ENCODE measurements at places on chromosomes 2 and 18. TPM values are rescaled to one million over a fixed set of nuclear protein-coding genes. Genes with fewer than 3 reads are reported as not detected.

GRCh38 chr2:168814939-168815907 lies 12.8 kb downstream of the NOSTRIN start:
- no peak for DNase-seq

DNA sequence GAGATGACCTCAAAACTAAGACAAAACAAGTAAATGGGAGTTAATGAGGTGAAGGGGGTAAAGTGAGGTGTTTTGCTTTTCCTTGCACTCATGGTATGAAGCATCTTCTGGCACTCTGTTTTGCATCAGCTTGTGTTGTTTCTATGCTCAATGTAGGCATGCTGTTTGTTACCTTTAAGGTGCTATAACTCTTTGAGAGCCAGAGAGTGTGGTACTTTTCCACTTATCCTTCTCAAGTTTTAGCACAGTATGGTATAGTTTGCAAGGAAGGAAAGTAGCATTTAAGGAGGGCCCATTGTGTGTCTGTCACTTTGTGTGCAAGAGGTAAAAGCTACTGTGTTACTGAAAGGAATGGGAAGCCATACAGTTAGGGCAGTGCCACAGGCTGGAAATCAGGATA lies 17.5 kb upstream of the CXCR4 start:
- DNase-seq: no peak

GRCh38 chr2:127820080-127820668 lies 9.2 kb upstream of the WDR33 start:
- DNase-seq: no peak

DNA sequence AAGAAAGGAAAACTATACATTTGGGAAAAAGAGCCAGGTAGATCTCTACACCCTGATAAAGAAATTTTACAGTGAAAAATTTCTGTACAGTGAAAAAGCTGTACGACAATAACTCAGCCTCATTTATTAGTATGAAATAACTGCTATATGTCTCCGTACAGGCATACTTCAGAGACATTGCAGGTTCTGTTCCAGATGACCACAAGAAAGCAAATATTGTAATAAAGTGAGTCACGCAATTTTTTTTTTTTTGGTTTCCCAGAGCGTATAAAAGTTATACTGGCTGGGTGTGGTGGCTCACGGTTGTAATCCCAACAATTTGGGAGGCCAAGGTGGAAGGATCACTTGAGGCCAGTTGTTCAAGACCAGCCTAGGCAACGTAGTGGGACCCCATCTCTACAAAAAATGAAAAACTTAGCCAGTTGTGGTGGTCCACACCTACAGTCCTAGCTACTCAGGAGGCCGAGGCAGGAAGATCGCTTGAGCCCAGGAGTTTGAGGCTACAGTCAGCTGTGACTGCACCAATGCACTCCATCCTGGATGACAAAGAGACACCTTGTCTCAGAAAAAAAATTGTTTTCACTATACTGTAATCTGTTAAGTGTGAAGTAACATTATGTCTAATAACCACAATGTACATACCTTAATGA lies 28.2 kb upstream of the AMMECR1L start:
- DNase-seq: peak; percentile 68

GRCh38 chr2:8525582-8526402 lies 156.1 kb upstream of the ID2 start:
- no peak for DNase-seq

DNA sequence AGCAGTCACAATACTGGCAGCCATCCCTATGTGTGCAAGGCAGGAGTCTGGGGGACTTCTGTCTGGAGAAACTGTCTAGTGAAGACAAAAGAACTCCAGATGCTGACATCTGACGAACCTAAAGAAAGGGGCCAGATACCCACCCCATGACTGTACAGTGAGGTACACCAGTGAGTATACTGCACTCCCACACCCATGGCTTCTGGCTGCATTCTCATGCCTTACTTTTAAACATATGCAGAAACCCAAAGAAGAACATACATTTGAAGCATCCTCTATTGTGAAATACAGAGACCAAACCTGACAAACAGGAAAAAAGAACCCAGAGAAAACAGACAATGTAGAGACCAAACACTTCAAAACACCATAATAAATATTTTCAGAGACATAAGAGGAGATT lies 102.2 kb downstream of the ACTR3 start:
- no peak for DNase-seq

- no peak for DNase-seq
Measured at GRCh38 chr2:217839073-217839749, 163.6 kb downstream of the TNS1 start.

DNA sequence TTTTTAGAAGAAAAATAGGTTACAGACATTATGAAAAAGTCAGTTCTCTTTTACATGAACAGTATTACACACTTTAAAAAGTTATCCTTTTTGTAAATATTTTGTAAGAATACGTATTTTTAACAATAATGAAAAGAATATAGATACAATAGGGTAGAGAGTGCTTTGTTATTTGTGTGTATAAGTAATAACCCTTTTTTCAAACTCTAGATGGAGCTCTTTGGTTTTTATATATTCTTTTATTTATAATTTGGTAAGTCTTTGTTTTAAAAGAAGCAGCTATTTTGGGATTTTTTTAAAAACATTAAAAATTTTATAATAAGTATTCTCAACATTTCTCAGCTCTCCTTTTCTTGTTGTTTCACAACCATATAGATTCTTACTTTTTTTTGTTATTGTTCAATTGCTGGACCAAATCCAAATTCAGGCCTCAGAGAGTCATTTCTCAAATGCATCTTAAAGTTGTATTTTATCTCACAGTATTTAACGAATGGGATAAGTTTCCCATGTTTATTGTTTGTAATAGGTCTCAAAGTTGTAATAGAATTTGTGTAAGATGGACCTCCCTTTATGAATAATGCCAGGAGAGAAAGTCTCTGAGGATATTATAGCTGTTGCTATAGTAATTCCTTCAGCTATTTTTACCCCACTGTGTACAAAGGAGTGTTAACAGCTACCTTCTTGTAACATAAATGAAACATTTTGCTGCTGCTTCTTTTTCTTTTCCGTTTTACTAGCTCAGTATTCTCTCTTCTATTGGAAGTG lies 46.4 kb downstream of the ACYP2 start:
- no peak for DNase-seq

DNA sequence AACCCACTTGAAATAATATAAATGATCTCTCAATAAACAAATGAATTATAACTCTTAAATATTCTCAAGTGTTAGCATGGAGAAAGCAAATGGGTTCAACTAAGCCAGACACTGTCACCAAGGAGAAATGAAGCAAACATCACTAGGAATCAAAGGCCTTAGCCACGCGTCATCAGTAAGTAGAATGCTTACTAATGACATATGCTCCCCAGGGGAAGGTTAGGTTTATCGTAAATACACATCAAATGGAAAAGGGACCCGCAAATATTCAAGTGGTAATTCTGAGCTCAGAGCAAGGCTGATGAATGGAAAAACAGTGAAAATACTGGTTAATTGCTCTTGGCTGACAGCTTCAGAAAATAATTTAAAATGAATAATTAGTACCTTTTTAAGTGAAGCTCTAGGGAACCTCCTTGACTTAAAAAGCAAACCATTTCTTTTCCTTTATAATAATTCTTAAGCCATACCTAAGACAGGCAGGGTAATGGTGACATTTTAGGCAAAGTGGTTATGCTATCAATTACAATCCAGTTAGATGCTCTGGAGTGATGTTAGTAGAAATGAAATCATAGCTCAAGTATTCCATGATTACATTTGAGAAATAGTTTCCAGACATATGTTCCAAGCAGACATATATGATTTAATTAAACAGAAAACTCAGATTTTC lies 101.5 kb downstream of the ALPK2 start:
- no peak for DNase-seq

INSIG2 gene
- total RNA-seq: 9.9 TPM

ASNSD1 gene
- total RNA-seq: 30.3 TPM

All from Panc1 (cell line).